ENCODE measurements at places on chromosomes 1 and 21.

DNA sequence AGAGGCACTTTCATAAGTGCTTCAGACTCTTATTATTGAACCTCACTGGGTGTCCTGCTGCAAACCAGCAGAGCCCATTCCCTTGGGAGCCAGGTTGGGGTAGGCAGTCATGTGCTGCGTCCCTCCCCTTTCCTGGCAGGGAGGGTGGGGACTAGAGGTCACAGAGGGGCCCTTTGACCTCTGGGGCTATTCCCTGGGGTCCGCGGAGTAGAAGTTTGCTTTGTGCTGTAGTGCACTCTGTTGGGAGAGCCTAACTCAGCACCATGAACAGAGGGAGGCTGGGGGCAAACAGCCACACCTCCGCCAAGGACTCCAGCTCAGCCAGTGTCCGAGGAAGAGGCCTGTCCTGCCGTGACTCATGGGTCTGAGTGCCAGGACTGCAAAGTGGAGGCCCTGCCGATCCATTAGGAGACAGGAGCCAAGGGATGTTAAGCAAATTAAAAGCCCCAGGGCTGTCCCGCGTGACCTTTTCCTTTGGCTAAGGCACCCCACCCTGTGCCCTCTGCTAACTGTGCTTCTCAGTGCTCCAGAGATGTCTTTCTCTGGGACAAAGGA, 3.0 kb upstream of the IGSF21 start:
- DNase-seq: no peak

DNA sequence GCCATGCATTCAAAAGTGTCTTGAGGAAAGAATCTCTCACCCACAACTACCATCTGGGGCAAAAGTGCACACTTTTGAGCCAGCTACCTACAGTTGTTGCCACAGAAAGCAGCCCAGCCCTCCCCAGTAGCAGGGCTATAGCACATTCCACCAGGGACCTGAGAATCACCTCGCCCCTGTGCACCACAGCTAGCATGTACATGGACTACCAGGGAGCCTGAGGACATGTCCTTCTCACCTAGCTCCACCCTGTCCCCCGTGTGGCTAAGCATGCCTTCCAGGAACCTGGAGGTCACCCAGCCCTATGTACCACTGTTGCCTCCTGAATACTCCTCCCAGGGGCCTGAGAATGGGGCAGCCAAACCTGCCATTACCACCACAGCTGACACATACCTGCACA, 16.9 kb downstream of the SPRR2G start:
- DNase-seq: no peak

DNA sequence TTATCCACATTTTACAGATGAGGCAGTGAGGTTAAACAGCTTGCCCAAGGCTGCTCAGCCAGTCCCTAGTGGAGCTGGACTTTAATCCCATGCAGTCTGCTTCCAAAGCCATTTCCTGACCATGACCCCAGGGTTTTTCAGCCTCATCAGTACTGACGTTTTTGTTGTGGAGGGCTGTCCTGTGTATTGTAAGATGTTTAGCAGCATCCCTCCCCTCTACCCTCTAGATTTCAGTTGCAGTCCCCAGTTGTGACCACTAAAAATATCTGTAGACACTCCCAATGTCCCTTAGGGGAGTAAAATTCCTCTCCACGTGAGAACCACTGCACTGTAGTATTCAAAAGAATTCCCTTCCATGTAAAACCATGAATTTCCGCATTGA, 30.2 kb upstream of the C1orf105 start:
- DNase-seq: no peak

DNA sequence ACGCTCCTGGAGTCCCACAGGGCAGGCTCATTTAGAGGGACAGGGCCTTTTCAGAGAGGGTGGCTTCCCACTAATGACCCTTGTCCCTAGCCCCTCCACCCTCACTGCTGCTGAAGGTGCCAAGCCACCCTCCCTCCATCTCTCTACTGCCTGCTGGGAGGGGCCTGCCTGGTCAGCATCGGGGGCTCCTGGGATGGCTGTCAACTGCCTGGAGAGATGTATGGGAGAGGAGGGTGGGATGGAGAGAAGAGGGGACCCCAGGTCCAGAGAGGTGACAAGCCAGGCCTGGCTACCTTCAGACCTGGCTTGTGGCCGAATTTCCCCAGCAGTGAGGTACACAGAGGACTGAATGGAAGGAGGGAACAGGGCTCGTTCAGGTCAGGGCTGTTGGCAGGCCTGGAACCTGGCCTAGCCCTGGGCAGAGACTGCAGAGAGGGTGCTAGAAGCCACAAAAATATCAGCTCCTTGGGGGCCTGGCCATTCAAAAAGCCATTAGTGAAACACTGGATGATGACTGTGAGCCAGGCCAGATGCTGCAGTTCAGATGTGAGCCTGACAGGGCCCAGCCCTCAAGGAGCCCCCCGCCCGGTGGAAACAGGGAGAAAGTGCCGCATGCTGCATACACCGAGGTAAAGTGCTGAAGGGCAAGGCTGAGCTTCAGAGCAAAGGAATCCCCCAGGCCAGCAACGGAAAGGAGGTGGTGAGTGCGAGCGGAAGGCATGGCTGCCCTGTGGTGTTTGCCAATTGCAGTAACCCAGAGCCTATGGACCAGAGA, 20.0 kb downstream of the MMEL1 start:
- no peak for DNase-seq

GRCh38 chr1:189751311-189751710, 726.4 kb downstream of the BRINP3 start:
- no peak for DNase-seq

DNA sequence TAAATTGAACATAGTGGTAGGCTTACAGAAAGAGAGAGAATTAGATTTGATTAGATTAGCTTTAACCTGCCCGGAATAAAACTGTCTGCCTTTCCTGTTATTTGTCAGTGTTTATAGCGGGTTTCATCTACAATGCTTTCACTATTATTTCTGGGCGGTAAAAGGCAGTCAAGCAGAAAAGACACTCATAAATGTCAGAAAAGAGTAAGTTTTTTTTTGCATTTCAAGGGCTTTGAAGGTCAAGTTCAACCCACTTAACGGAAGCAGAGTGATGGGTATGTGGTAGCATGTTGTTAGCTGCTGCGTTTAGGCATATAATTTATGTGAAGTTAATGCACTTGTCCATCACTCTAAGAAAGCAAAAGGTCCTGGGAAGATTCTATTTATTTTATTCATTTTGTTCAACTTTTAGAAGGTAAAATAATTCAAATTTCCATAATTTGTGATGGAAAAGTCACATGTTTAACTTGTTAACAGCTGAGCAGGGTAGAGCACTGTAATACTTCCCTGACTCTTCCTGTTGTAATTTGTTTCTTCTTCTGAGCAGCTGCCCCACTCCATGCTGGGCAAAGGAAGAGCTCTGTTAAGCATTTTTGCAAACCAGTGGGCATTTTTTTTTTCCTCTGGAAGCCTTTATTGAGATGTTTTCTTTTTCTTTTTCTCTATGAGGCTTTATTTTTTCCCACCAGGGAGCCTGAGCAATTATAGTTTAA, 220.1 kb downstream of the ST6GALNAC3 start:
- no peak for DNase-seq

DNA sequence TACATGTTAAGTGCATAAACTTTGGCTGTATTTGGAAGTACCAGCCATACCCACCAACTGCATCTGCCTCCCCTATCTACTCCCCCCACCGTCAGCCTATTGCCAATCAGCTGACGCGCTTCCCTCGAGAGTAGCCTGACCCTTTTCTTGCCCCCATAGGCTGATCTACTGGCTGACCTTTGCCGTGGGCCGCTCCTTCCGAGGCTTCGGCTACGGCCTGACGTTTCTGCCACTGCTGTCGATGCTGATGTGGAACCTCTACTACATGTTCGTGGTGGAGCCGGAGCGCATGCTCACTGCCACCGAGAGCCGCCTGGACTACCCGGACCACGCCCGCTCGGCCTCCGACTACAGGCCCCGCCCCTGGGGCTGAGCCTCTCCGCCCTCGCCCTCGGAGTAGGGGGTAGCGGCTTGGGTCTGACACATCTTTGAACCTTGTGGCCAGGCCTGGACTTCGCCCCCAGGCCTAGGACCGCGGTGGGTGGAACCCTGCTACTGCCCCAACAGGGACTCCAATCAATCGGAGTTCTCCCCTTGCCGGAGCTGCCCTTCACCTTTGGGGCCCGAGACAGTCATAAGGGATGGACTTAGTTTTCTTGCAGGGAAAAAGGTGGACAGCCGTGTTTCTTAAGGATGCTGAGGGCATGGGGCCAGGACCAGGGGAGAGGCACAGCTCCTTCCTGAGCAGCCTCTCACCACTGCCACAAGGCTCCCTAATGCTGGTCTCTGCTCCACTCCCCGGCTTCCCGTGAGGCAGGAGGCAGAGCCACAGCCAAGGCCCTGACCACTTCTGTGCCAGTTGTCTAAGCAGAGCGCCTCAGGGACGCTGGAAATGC, 4.0 kb downstream of the GLMP start:
- no peak for DNase-seq

DNA sequence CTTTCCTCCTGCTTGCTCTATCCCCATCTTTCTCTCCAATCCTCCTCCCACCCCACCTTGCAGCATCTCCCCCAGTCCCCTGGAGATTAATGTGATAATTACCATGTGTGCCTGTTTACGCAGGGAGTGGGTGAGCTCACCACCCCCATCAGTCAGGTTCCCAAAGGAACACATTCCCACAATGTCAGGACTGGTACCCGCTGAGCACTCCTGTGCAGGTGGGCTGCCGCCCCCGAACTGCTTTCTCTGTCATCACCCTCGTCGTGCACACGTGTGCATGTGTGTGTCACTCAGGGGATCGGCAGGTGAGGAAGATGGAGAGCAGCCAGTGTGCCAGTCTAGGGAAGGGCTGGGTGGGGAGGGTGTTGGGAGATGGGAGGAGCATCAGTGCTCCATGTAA, 163.4 kb downstream of the CACNA1E start:
- DNase-seq: no peak

DNA sequence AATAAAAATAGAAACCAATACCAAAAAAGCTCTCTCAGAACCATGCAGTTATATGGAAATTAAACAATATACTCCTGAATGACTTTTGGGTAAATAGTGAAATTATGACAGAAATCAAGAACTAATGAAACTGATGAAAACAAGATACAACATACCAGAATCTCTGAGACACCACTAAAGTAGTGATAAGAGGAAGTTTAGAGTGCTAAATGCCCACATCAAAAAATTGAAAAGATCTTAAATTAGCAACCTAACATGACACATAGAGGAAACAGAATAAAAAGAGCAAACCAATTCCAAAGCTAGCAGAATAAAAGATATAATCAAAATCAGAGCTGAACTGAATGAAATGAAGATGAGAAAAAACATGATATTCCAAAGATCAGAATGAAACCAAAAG, 430.9 kb downstream of the LTN1 start:
- DNase-seq: no peak

DNA sequence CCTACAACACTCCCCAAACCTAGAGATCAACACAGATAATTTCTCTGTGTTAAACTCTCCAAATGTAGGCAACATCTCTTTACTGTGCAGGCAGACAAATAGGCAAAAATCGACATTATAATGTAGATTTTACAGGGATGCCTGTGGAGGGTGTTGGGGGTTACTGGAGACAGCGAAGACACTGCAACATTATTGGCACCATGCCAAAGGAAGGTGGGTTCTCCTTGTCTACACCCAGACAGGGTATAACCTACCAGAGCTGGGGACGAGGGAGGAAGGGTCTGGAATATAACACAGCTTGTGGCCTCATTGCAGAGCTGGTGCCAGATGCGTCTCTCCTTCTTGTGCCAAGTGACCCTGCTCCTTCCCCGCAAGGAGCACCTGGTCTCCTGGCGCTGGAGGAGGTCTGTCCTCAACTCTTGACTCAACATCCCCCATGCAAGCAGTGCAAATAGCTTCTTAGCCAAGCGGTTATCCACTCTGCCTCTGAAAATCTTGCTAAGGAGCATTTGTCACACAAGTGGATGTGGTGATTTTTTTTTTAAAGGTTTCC, 404.0 kb downstream of the PRDM2 start:
- no peak for DNase-seq

DNA sequence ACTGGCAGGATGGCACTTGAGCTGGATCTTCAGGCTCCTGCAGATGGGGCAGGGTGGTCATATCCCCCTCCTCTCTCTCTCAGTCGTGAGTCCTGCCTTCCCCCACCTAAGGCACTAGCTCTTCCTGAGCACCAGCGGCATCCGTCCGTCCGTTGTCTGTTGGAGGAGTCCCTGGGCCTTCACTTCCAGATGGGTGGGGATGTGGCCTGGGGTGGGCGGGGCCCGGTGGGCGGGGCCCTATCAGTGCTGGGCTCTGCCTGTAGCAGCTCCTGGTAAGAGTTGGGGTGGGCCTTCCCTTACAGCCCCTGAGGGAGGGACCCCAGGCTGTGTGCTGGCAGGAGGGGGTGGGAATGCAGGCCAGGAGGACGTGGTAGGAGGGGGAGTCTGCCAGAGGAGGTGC, 10.3 kb downstream of the LDLRAD2 start:
- no peak for DNase-seq
